IMR-90 (cell line): ENCODE measurements at places on chromosomes 6 and 20.

- peak; percentile 64 for DNase-seq
Observed at GRCh38 chr6:63573899-63574553, 1.7 kb downstream of the LOC128125822 start.

DNA sequence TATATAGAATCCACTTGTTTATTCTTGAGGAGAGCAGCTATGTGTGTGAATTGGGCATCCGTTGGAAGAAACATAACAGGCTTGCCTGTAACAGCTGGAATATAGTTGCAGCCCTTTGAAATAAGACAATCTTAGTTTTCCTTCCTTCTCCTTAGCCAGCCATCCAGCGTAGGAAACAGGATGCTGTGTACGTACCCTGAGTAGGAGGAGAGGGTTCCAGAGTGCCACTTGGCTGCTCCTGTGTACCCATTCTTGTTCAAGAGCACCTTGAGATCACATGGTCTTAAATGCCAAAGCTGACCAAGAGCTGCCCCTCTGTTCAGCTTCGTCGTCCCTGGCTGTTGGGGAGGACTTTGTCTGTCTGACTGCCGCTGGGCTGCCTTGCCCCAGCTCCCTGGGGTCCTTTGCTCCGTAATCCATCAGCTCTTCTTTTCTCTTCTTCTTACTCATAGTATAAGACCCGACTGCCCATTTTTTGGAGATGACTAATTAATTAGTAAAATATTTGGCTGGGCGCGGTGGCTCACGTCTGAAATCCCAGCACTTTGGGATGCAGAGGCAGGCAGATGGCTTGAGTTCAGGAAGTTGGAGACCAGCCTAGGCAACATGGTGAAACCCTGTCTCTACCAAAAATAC is 49.0 kb downstream of the RREB1 start:
- peak; percentile 75 for DNase-seq

- DNase-seq: no peak
Observed at GRCh38 chr6:134634966-134635365, 314.9 kb downstream of the ALDH8A1 start.

DNA sequence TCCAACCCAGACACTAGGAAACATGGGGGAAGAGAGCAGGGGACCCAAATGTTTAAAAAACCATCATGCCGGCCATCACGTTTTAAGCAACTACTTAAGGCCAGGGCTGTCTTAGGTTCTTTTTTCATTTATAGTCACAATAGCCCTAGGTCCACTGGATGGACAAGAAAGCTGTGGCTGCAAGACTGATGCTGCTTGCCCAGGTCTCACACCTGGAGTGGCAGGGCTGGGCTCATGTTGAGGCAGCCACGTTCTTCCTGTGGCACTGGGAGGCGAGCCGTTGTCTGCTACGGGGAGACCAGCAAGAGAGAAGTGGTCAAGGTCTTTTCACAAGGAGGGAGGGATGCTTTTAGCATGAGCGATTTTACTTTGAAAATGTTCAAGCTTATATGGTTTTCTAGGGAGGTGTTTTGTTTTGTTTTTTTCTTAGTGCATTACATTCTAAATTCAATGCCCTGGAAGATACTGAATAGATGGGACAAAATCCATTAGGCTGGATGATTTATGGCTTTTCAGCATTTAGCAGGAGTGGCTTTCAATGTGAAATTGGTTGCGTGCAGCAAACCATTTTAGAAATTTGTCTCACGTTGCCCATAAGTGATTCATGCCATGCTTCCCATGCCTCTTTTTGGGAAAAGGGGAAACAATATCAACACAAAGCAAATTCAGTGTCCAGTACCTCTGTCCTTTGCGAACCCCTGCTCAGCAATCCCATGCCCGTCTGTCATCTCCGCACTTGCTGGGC is 106.6 kb upstream of the SNX9 start:
- no peak for DNase-seq

GRCh38 chr20:63386491-63386890 is 25.3 kb upstream of the CHRNA4 start:
- no peak for DNase-seq

- no peak for DNase-seq
Observed at GRCh38 chr20:57287007-57287880, 20.8 kb upstream of the BMP7 start.

DNA sequence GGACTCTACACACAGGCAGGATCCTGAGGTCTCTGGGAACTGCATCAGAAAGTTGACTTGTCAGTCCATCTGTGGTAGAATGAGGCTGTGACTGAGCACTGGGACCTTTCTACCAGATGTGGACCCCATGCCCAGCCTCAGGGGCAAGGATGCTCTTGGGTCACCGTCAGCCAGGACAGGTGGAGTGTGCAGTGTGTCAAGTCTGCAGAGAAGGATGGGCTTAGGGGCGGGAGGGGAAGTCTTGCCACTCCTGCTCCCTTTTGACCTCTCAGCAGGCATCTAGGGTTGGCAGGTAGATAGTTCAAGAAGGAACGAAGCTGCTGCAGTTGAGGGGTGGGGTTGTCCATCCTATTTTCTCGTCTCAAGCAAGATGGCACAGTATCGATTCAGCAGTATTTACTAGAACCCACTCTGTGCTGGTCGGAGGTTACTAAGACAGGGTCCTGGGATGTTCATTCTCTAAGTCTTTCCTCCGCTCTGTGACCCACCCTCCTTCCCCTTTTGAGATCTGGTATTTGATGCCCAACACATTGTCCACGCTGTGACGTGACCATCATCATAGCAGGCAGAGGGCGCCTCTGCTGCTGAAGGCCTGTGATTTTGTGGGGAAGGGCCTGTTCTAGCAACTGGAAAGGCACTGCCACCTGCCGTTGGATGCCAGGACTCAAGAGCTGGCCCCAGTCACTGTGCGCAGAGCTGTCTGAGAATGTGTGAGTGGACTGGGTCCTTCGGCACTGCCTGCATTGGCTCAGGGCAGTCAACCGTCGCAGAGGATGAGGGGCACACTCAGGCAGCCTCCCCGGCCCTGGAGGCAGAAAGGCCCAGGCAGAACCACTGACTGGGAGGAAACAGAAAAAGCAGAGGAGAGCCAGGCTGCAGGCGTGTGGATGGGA is 23.2 kb downstream of the RBCK1 start:
- DNase-seq: peak; percentile 68

DNA sequence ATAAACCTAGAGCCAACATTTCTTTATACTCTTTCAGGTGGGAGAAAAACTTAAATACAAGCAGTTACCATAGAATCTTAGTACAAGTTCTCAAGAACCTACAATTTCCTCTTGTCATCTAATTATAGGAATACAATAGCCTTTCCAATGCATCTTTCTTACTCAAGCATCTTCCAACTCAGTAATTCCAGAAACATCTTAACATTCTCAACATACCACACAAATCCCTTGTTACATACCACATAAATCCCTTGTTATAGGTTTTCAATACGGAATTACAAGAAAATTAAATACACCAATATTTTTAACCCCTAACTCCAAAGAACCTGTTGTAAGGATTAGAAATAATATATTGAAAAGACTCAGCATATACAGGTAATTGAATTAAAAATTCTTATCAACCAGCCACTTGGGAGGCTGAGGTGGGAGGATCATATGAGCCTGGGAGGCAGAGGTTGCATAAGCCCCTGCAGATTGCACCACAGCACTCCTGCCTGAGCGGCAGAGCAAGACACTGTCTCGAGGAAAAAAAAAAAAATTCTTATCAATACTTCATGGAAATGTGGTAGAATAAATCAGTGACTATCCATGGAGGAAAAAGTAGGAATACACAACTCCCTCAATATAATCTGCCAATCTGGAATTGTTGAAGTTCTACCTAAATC is 127.5 kb upstream of the CCDC28A start:
- no peak for DNase-seq

DNA sequence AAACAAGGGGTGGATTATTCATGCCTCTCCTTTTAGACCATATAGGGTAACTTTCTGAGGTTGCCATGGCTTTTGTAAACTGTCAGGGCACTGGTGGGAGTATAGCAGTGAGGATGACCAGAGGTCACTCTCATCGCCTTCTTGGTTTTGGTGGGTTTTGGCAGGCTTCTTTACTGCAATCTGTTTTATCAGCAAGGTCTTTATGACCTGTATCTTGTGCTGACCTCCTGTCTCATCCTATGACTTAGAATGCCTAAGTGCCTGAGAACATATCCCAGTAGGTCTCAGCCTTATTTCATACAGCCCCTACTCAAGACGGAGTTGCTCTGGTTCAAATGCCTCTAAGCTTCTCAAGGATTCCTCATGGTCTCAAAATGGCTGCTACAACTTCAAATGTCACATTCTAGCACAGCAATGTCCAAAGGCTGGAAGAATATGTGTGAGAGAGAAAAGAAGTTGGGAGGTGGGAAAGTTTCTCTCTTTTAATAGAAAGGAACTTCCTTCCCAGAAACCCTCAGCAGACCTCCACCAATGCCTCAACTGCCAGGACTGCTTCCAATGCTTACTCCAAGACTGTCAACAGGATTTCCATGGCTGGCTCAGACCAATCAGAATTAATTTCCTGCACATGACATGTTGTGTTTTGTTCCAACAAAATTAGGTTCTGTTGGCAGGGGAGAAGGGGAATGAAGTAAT is 46.6 kb upstream of the SLC9A8 start:
- no peak for DNase-seq

GRCh38 chr20:49138431-49138830 is 49.7 kb downstream of the STAU1 start:
- no peak for DNase-seq

DNA sequence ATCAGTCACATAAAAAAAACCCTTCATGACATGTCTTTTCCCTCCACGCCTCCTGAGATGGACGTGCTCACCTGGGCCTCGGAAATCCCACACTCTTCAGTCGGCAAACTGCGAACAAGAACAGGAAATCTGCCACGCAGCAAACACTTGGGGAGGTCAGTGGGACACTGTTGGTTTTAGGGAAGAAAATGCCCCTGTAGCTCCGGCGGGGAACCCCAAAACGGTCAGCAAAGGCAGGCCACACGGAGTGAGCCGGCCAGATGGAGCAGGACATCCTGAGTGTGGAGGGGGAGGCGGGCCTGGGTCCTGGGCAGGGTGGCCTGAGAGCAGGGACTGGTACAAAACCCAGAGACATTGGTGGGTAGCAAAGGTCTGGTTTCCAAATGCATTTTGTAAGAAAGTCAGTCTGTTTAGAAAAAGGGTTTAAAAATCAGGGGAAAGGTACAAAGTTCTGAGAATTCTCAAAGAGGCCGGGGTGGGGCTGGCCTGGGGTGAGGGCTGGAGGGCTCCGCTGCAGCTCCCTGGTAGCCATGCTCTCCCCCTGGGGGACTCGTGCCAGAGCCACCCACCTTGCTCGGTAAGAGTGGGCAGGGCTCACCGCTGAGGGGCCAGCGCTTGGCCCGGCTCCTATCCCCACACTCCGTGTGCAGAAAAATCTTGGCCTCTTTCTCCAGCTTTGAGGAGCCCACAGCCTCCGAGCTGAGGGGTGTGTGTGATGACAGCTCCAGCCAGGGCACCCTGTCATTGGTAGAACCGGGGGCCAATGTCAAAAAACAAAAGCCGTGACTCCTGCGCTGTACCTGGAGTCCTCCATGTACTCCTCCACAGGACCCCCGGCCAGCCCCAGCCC is 5.2 kb downstream of the SLC2A4RG start:
- no peak for DNase-seq

GRCh38 chr6:157670466-157671186 is 152.4 kb upstream of the SNX9 start:
- DNase-seq: no peak

DNA sequence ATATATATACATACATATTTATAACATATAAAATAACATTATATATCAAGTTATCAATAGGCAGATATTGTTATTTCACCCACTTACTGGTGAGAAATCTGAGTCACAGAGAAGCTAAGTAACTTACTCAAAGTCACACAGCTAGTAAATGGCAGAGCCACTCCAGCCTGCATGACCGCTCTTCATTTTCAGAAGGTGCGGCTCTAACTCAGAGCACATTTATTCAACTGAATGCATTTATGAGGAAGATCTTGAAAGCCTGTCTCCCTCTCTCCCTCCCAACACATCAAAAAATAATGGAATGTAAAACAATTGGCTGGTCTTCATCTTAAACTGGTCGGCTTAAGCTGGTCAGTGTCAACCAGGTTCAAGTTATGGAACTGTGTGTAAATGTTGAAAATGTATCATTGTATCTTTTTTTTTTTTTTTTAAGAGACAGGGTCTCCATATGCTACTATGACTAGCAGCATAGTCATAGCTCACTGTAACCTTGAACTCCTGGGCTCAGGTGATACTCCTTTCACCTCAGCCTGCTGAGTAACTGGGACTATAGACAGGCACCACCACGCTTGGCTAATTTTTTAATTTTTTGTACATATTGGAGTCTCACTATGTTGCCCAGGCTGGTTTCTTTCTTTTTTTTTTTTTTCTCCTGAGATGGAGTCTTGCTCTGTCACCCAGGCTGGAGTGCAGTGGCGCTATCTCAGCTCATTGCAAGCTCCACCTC is 70.7 kb upstream of the NCOA3 start:
- no peak for DNase-seq
